ENCODE measurements at places on chromosomes 2 and 18.
A peak's percentile ranks its signal among the peaks of the same experiment; 100 is the strongest.

- DNase-seq: no peak
Measured at GRCh38 chr2:195022508-195022830, 634.6 kb upstream of the SLC39A10 start.

- DNase-seq: no peak
Measured at GRCh38 chr18:48811401-48811800, 139.4 kb downstream of the SMAD7 start.

DNA sequence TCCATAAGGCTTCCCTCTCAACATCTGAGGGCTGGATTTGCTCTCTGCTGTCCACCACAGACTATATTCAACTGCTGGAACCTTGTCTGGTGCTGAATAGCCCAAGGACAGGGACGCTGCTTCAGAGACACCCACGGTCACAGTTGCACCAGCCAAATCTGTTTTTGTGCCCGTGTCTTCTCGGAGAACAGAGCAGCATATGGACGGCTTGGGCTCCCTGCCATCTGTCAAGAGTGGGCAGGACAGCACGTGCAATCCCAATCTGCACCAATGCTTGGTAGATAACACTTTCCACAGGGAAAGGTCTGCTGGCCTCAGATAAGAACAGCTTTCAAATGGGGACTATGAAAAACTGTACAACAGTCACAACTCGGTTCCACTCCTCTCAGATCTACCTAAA lies 466.1 kb downstream of the TGIF1 start:
- no peak for DNase-seq

DNA sequence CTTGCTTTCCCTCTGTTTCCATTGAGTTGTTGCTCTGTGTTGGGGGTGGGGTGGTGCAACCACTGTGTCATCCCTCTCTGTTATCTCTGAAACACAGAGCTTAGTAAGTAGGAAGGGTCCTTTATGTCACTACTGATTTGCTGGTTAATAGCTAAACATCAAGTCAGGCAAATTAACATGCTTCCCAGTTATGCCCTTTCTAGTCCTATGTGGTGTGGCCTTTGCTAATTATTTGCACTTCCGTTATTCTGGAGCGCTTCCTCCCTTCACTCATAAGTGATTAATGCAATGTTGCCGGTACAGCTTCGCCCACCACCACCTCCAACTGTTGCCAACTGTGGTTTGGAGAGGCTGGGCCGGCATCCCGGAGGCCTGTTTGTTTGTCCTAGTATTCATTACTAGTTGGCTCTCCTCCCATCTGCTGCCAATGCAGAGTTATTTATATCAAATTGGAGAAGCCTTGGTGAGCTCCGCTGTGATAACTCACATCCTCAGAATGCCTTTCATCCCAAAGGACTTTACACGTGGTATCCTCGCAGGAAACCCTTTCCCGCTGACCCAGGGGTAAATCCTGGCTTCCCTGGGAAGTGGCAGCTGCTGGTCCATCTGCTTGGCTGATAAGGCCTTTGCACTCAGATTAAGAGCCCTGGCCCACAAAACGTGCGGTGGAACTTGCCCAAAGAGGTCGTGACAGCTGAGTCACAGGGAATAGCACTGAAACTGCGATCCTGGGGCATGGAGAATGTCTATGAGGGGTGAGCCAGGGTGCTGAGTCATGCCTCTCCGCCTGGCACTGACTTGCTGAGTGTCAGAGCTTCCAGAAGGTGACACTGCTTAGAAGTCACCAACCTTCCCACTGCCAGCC lies 72.0 kb upstream of the ZCCHC2 start:
- DNase-seq: peak; percentile 90

GRCh38 chr18:70426818-70427217 lies 138.0 kb downstream of the SOCS6 start:
- DNase-seq: no peak

DNA sequence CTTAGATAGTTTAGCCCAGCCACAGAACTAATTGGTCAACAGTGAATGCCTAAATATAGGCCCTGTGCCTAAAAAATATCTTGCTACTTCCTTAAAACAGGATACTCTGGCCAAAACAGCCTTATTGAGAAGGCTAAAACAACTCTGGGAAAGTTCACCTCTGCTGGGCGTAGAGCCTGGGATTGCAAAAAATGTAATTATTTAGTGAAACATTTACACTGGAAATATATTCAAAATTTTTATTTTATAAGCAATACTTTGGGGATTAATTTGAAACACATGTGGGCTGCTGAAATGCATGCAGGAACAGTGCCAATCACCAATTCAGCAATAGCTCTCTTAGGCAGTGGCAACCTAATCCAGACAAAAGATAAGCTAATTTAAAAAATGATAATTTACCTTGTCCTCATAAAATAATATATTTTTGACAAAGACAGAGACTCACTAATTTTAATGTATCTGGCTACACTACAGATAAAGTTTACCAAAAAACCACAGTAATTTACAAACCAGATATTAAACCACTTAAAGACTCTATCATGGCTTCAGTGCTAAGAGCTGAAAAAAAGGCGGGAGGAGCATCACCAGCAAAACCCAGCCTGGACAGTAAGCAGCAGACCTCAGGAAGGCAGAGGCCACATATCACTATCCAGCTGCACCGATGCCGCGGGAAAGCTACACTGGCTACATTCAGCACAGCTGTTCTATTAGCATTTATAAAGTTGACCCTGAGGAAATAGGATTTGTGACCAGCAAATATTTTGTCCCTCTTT lies 18.5 kb downstream of the TRAK2 start:
- no peak for DNase-seq

DNA sequence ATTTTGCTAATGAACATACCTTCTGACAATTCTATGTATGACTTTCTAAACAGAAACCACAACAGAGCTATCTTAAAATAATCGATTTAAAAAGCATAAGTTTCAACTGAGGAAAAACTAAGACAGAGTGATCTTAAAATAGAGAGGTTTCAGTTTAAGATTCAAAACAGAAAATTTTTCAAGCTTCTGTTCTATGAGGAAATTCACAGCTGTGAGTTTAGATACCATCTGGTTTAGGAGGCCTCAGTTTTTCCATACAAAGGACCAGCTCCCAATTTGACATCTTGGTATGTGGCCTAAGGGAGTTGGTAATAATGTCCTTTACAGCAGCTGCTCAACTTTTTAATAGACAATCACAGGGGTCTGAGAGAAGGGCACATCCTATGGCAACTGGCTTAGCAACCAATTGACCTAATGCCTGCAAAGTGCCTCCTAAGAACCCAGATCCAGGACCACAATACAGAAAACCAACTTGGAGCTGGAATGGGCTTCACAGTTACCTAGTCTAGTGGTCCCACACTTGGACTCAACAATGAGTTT lies 39.7 kb downstream of the MDH1 start:
- DNase-seq: no peak

DNA sequence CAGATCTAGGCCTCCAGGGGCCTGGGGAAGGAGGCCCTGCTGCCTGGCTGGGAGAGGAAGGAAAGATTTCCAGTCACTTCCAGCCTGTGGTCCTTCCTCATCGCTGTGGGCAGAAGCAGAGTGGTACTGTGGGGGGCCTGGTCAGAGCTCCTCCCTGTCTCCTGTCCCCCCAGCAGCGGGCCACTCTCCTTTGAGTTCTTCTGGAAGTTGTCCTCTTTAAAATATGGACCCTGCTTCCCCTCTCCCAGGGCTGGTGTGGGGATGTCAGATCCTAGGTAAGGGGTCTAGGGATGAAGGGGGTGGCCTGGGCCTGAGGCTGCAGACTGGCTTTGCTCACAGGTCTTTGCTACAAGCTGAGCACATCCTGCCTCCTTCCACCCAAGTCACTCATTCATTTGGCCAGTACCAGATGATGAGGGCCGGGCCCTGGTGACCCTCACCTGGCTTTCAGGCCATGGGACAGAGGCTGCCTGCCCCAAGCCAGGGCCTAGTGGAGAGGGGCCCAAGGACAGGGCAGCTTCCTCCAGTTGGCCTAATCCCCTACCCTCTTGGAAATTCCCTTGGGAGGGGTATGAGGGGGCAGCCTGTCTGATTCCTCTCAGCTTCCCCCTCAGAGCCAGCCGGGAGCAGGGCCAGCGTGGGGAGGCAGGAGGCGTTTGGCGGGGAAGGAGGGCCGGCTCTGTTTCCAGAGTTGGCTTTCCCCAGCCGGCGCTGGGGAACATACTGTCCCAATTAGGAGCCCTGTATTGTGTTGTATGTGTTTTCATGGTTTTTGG lies 231.9 kb downstream of the DYSF start:
- DNase-seq: no peak

- DNase-seq: peak; percentile 69
Measured at GRCh38 chr2:170324640-170325046, 146.7 kb downstream of the MYO3B start.

- DNase-seq: no peak
Measured at GRCh38 chr2:235981631-235982030, 186.6 kb downstream of the GBX2 start.

- no peak for DNase-seq
Measured at GRCh38 chr2:46294176-46294836, 2.9 kb upstream of the EPAS1 start.

DNA sequence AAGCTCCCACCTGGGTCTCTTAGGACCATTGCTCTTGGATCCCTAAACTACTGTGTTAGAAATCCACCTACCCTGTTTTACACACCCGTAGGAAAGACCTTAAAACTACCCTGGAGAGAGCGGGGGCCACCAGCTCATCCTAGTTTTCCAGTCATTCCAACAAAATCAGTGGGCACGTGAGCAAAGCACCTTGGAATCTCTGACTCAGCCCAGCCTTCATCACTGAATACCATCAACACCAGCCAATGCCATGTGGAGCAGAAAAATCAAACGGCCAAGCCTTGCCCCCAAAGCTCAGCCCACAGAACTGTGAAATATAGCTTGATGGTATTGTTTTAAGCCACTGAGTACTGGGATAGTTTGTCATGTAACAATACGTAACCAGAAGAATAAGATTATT lies 449.7 kb upstream of the CHAC2 start:
- DNase-seq: peak; percentile 26

- DNase-seq: no peak
Measured at GRCh38 chr2:179909845-179910734, 48.7 kb upstream of the ZNF385B start.

DNA sequence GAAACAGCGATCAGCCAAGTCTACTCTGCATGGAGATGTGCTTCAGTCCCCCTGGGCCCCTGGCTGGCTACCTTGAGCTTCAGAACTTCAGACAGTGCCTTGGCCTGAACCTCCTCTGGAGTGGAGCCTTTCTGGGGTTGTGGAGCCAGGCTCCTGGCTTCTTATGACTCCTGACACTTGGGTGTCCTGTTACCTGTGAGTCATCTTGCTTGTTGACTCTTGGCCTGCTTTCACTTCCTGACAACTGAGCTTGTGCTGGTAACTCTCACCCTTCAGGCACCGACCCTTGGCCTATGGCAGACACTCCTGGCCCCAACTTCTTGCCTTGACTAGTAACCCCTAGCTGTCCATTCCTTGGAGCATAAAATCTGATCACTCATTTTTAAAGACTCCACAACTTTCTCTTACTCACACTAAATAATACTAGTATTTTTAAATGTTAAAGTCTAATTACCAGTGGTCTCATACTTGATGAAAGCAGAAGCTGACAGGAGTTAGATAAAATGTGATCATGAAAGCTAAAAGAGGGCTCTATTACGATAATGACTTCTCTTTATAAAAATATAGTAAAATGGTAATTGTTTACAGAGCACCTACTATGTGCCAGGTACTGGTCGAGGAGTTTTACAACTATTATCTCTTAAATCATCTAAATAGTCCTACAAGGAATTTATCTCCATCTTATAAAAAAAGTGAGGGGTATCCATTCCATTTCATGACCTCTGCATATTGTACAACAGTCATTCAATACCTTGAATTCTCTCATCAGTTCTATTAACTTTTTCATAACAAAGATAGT lies 46.3 kb upstream of the VIT start:
- DNase-seq: peak; percentile 35

- no peak for DNase-seq
Measured at GRCh38 chr2:134287323-134287722, 33.5 kb downstream of the MGAT5 start.

DNA sequence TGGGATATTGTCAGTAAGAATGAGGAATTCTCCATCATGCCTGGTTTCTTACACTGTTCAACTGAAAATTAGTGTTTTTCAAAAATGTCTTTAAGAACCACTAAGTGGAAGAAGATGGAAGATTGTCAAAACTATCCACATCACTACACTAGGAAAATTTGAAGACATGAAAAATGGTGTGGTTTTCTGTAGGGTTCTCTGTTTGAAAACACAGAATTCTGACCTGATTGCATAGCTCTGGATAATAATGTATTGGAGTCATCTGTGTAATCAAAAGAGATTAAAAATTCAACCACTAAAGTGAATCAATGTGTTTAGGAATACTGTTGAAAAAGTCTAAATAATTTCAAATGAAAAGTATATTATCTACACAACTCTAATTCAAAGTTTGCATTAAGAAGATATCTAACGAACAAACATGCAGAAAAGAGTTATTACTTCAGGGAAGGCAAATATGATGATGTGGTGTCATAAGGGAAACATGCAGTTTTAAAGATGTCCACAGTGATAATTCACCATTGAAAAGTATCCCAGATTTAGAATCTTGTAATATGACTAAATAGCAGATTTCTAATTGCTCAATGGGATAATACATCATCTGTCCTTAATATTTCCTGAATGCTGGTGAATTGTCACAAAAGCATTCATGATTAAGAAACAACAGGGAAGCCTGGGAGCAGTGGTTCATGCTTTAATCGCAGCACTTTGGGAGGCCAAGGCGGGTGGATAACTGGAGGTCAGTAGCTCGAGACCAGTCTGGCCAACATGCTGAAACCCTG lies 116.9 kb downstream of the ERBB4 start:
- no peak for DNase-seq

DNA sequence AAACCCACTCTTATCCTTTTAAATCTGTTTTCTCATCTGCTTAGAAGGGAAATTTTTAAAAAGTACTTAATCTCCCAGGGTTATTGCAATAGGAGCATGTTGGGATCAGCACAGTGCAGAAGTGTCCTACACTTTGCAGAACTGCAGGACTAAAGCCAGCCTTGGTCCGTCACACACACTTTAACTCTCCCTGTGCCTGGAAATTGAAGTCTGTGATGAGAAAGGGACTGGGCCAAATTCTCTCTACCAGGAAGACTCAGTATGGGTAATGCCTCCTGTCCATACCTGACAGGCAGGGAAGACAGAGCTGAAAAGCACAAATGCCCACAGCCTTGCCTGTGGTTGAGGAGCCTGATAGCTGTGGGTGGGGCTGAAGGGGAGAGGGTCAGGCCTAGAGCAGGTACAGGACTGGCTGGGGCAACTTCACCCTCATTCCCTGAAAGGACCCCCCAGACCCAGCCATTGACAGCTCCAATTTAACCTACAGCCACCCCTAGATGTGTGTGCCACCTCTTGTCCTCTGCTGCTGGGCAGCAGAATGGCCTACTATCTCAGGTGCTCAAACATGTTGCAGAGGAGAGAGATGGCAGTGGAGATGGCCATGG lies 377.2 kb upstream of the KLHL29 start:
- DNase-seq: no peak

GRCh38 chr2:96921561-96922319 lies 51.9 kb upstream of the SEMA4C start:
- DNase-seq: no peak

- DNase-seq: no peak
Measured at GRCh38 chr2:126900646-126901319, 2.1 kb downstream of the TEX51 start.

DNA sequence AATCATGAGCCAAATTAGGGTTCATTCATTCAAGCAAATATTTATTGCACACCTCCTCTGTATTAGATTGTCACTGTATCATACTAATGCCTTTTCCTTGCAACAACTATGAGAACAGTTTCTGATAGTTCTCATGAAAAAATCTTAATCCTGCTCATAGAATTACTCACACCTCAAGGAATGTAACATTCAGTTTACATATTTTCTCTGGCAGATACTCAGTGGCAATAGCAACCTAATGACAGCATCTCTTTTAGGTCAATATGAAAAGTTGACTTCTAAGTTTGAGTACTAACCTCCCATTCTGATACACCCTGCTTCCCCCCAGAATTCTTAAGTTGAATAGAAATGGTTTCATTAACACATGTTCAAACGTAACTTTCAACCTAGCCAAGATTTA lies 132.0 kb downstream of the VWC2L start:
- peak; percentile 54 for DNase-seq
